ENCODE measurements at places on chromosomes 3 and 15. TPM values are rescaled to one million over a fixed set of nuclear protein-coding genes. Genes with fewer than 3 reads are reported as not detected.

SLC27A2 gene
- total RNA-seq, result 1.7 TPM

DNA sequence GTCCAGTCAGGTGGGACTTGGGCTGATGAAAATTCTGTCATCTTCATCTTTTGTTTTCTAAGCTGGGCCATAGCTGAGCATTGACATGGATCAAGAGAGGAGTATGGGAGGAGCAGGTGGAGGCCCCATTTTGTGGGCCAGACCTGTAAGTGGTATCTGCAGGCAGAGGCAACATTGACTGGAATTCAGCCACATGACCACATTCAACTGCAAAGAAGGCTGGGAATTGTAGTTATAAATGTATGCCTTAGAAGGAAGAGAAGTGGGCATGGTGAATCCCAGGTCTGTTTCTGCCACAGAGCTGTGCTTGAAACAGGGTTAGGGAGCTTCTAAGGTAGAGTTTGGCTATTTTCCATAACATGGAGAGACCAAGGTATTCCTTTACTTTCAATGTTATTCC, 11.4 kb downstream of the KCNAB1 start:
- no peak for DNase-seq

- DNase-seq, result no peak
These were observed 53.8 kb upstream of the MRPS22 start for GRCh38 chr3:139289860-139290524.

DNA sequence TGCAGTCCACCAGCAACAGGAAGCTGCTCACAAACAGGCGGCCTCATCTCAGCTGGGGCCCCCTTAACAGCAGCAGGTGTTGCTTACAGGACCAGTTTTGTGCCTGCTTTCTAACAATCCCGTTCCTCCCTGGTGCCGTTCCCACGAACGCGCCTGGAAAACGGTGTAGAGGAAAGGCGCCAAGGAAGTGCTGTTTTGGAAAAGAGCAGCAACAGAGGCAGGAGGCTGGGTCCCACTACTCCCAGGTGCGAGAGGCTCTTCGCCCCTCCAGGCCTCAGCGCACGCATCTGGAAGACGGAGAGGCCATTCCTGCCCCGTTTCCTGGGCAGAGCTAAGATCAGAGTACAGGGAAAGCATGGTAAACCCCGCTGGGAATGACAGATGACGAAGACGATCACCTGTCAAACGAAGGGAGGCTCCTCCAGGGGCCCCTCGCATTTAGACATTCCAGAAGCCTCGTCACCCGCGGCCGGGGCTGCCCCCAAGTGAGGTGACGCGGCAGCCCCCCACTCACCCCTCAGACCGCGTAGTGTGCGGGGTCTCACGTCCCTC, 603 bp downstream of the SCAPER start:
- DNase-seq, result no peak

GRCh38 chr3:71560665-71561064, 22.9 kb downstream of the FOXP1 start:
- DNase-seq, result no peak

Data from mesenteric fat pad (tissue), 1 donor.